ENCODE measurements at places on chromosomes 2 and 18.

DNA sequence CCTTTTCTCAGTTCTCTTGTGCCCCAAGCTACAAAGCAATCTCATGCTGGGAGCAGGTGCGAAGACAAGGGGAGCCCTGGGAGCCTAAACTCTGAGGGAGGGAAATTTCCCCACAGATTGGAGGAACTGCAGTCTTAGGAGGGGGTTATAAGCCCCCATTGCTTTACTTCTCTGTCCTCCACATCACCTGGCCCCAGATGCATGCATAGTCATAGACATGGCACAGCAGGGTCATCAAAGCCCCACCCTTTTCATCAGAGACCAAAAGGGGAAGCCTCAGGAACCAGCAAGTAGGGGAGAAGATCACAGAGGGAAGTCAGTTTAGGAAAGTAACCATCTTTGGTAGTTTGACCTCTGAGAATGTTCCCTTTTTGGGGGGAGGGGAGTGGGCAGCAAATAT is 33.7 kb downstream of the LANCL1 start:
- no peak for DNase-seq

- no peak for DNase-seq
These were observed 324.2 kb downstream of the RAD51AP2 start for GRCh38 chr2:17194083-17194482.

DNA sequence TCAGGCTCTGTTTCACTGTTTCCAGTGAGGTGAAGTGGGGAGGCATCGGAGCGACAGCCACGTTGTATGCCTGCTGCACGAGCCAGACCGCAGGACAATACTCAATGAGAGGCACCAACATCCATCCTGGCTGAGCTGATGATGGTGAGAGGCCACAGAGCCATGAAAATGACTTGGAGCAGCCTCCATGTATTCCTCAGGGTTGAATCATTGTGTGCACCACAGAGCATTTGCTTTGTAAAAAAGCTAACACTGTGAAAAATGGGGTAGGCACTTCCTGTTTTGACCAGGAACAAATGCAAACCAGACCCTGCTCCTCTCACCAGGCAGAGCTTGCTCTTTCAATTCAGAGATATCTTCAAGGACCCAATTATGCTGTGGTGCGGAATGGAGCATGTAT is 87.2 kb downstream of the LPIN1 start:
- DNase-seq, result no peak

GRCh38 chr2:38535404-38535743 is 67.4 kb downstream of the HNRNPLL start:
- DNase-seq, result no peak

DNA sequence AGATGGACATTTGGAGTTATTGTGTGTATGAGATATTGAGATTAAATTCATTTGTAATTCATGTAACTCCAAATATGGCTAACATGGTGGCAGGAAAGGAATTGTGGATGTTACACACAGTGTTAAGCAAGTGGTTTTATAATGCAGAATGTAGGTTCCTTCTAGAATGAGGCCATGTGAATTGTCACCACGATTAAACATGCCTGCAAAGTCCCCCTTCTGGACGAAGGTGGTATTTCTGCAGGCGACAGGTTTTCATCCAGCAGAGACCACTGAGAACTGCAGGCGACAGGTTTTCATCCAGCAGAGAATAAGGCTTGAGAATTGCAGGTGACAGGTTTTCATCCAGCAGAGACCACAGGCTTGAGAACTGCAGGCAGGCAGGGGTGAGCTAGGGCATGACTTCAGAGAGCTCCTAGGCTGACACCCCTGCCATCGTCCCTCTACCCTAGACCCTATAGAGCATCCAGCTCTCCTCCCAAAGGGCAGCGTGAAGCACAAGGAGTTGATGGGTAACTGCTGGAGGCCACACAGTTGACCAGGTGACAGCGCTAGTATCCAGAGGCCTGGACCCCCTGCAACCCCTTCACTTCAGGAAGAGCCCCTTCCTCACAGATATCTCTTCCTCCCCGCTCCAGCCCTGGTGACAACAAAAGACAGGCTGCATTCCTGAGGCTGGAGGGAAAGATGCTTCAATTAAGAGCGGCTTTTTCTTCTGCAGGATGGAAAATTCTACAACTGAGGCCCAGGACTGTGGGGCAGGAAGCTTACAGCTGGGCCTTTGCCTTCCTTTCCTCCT is 175.8 kb downstream of the LOXHD1 start:
- DNase-seq, result peak; percentile 81

DNA sequence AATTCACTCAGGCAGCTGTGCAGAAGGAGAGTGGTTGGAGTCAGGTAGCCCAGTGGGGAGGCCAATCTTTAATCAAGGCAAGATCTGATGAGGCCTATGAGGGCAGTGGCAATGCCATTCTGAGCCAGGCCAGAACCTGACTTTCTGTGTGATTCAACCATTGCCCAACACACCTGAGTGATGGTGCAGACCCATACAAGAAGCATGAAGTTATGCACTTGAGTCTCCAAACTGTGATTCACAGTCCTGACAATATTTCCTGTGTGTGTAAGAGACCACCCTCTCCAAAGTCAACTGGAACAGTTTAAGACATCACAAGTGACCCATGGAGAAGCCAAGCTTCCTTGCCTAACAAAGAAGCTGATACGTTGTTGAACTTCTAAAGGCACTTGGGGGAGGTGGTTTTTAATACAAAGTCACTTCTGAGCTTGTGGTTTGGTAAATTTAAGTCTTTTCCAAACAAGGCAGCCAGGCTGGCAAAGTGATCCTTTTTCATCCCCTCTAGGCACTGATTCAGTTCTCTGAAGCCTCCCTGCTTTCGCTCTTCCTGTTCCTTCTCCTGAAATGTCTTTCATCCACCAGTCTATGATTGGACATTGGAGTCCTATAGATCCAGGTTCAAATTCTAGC is 49.0 kb downstream of the VSNL1 start:
- DNase-seq, result no peak
